Mesenchymal stem cell (in vitro differentiated cells and primary cell): ENCODE measurements at places on chromosomes 5 and 9.

- DNase-seq, result no peak
Measured at GRCh38 chr5:176894298-176894697, 4.8 kb downstream of the HK3 start.

- DNase-seq, result no peak
Measured at GRCh38 chr9:96581786-96582185, 37.9 kb downstream of the CDC14B start.

DNA sequence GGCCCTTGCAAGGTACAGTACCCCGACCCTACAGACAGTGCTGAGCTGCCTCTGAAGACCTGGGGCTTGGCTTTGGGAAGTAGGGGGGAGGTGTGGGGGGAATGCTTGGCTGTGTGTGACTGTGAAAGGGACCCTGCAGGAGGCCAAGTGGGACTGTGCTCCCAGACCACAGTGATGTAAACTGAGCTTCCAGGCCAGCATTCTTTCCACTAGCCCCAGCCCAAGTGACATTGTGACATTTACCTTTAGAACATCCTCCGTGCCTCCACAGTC, 31.2 kb downstream of the HMCN2 start:
- no peak for DNase-seq

- peak; percentile 81 for DNase-seq
Measured at GRCh38 chr9:107548298-107549142, 59.0 kb upstream of the KLF4 start.

GRCh38 chr5:79872291-79872690, 118.8 kb downstream of the MTX3 start:
- no peak for DNase-seq

GRCh38 chr5:111776913-111777781, 20.2 kb upstream of the NREP start:
- DNase-seq, result no peak

GRCh38 chr5:132680780-132681475, 7.1 kb downstream of the IL4 start:
- no peak for DNase-seq

DNA sequence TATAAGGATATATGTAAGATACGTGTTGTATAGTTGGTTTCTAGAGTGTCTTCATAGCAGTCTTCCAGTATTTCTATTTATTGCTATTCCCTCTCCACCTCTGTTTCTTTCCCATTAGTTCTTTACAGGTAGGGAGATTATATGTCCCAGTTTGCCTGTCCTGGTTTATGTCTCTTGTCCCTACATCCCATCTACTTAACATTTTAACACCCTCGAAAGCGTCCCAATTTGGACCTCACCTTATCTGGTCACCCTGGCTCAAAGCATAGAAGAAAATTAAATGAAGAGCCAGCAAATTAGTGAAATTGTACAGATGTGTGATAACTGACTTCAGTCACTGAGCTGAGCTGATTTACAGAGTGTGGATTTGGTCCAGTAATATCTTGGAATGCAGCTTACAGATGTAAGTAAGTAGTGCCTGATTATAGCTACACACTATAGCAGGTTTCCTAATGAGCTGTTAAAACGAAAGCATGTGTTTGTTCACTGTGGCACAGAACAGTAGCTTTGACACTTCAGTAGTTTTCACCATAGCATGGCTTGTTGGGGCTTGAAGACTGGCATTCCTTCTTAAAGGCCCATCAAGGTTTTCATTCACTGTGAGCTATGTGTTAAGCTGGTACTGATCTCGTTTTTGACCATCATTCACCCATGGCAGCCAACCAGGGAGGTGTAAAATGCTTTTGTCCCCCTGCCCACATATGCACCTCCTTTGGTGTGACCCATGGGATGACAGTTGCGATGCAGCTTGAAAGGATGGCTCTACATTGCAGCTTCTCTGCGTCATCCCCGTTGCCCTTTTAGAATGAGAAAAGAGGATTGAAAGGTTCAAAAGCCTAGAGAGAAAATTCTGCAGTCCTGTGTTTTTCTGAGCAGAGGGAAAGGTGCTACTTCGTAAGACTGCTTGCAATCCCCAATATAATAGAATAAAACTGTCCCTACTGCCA, 192.1 kb upstream of the DMRT1 start:
- DNase-seq, result no peak

DNA sequence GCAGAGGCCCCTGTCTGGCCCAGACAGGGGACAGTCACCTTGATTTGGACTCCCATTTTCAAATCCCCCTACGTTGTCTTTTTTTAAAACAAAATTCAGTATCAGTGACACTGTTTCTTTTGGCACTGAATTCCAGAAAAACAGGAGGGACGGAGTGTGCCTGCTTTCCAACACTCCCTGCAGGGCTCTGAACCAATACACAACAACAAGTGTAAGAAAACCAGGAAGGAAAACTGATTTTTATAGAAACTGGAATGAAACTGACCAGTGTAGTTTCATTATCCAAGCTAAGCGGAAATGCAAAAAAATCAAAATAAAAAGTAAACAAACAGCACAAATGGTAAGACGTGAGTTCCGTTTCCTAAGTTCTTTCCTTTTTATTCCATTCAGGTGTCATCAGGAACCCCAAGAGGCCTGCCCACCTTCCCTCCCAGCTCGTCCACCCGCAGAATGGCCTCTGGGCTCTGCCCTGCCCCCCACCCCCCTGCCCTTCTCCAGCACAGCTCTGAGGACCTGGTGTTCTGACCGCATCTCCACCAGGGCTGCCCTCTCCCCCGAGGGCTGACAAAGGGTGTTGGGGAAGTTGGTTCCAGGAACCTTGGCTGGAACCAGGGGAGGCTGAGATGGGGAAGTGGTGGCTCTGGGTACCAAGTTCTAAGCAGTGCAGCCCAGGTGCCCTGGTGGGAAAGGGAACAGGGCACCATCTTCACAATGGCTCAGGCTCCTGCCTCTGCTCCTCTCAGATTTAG, 73.6 kb downstream of the PSD2 start:
- no peak for DNase-seq

DNA sequence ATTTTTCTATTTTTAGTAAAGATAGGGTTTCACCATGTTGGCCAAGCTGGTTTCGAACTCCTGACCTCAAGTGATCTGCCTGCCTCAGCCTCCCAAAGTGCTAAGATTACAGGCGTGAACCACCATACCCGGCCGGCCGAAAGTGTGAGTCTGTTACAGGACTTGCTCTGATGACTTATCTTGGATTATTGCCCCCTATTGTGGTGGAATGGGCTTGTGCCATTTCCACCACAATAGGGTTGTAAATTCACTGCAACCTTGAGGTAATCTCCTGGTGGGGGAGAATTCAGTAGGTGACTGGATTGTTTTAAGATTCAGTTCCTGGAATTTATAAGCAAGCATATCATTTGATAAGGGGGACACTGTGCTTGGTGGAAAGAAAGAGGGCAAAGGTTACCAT, 15.0 kb upstream of the HMGCR start:
- no peak for DNase-seq

DNA sequence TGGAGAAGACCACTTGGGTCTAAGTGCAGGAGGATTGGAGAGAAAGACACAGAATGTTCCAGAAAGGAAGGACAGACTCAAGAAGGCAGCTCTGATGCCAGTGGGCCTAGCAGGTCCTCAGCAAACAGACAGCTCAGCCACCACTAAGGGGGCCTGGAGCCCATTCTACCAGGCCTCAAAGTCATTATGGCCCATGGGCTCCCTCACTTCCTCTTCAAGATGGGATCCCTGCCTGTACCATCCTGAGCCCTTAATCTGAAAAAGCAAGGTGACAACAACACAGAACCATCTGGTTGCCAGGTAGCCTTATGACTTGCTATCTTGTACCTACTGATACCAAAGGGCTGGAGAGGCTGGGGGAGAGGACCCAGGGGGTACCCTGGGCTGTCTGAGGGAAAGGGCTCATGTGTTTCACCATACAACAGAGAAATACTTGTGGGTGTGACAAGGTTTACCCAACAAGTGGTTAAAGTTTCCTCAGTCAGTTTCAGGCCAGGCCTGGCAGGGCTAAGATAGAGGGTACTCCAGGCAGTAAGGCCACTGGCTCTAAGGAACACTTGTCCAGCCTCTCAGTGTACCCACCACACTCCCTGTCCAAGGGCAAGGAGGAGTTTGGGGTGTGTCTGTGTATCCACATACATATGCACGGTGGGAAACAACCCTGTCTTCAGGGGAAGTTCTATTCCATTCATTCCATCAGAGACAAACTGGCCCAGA, 30.7 kb downstream of the TCF7 start:
- no peak for DNase-seq

- no peak for DNase-seq
Measured at GRCh38 chr5:133992429-133993155, 12.2 kb downstream of the VDAC1 start.

DNA sequence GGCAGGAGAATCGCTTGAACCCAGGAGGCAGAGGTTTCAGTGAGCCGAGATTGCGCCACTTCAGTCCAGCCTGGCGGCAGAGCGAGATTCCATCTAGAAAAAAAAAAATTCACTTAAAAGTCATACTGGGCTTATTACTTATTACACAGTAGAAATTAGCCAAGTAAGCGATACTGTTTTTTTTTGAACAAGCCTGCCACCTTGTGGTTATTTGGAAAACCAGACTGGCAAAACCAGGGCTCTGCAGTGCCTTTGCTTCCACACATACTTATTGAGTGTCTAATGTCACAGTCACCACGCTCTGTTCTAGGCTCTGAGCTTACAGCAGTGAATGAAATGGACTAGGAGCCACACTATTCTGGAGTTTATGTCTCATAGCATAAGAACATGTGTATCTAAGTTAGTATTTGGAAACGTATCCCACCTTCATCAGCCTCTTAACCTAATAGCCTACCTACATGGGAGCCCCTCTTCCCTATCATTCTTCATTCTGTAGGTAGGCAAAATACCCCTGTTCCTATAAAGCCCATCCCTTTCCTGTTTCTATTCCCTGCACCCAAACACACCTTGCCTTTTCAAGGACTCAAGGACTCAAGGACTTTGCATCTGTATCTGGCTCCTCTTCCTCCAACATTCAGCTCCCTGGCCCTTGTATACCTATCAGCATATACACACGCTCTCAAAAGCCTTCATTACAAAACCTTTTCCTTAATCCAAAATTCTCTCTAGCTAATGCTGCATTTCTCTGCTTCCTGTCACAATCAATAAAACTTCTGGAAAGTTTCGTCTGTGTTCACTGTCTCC, 13.9 kb upstream of the BASP1 start:
- peak; percentile 80 for DNase-seq
